Astrocyte of the spinal cord (primary cell): ENCODE measurements at places on chromosomes 6 and 20.
A peak's percentile ranks its signal among the peaks of the same experiment; 100 is the strongest.

DNA sequence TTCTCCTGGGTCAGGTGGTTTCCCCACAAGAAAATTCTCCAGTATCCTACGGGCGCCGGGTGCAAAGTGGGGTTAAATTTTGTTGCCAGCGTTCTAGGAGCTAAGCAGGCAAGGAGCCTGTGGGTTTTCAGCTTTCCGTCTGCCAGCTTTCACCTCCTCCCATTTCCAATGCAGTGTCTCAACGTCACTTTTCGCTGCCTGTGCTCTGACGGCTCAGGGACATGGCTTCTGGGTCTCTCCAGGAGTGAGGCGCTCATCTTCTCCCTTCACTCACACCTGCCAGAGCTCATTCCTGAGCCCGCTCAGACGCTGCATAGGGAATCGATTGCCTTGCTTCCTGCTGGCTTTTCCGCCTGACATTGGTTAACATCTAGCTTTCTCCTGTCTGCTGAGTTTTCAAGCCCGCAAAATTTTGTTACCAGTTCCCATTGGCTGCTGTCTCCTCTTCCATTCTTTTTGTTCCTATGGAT, 7.3 kb upstream of the NAA20 start:
- DNase-seq, result no peak

DNA sequence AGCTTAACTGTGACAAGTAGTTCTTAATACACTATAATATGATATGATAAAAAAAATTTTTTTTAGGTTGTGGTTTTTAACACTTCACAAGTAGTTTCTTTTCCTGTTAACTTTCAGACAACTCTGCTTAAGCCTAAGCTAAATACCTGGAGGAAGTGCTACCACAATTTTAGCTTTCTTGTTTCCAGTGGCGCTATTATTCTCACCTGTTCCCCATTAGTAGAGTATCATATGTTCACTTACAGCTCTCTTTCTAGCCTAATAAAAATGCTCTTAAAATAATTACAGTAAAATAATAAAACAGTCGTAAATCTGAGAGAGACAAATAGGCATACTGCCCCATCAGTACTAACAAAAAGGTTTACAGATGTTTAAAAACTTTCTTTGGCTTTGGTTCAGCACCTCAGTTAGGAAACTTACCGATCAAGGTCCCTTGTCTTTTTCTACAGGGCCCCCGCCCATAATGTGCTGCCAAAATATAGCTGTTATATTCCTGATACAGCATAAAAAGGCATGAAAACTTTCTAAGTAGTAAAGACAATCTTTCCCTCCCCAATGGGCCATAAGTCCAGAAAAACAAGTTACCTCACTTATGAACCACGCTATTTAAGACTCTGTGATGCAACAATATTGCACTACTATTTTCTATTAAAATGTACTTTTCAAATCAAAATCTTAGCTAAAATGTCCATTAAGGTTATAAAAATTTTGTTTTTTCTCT, 57.9 kb downstream of the SESN1 start:
- no peak for DNase-seq

DNA sequence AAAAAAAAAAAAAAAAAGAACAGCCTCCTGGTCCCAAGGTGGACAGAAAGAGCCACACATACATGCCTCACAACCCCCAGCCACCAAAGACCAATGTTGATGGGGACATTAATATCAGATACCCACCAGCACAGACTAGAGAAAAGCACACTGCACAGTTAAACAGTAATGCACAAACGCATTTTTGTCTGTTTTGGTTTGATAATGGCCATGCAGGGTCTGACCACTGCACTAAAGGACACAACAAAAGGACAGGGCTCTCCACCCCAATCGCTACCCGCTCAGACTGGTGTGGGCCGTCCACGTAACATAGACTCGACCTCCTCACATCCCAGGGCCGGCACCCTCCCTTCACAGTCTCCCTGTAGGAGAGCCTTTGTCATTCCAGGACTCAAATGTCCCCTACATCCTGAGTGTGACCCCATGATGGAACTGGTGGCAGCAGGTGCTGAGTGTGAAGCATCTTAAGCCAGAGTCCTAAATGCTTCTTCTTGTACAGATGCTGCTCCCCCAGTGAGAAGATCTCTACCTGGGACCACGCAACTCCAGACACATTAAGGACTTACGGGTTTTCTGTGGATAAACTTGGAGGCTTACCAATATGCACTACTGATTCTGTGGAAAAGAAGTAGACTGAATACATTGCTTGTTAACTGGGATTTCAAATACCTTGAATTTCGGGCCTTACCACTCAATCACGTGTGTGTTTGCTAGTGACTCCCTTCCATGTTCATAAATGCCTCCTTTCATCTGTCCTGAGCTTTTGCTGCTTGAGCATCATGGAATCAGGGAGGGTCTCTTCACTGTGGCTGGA, 28.0 kb downstream of the RRBP1 start:
- no peak for DNase-seq

DNA sequence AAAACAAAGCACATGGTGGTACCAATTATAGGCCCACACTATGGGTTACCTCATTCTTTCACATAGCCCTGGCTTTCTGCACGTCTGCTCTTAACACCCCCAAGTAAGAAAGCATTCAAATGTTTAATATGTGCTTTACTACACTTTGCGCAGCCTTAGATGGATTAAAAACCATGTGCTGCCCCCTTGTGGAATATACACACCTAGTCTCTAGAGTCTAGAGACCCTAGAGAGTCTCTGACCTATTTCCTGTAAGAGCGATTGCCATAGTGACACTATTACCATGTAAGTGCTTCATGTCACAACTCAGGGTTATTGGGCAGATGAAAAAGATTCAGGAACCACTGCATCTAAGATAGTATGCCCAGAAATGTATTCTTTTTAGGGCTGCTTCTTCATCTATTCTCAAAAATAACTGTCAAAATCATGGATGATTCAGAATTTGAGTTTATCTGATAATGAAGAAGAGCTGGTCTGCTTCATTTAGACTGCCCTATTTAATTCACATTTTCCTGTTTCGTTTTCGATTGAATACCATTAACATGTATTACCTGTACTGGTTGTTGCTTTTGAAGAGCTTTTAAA, 186.3 kb downstream of the ADGB start:
- peak; percentile 37 for DNase-seq

- DNase-seq, result no peak
Observed at GRCh38 chr20:53328961-53329360, 264.7 kb downstream of the ZNF217 start.

DNA sequence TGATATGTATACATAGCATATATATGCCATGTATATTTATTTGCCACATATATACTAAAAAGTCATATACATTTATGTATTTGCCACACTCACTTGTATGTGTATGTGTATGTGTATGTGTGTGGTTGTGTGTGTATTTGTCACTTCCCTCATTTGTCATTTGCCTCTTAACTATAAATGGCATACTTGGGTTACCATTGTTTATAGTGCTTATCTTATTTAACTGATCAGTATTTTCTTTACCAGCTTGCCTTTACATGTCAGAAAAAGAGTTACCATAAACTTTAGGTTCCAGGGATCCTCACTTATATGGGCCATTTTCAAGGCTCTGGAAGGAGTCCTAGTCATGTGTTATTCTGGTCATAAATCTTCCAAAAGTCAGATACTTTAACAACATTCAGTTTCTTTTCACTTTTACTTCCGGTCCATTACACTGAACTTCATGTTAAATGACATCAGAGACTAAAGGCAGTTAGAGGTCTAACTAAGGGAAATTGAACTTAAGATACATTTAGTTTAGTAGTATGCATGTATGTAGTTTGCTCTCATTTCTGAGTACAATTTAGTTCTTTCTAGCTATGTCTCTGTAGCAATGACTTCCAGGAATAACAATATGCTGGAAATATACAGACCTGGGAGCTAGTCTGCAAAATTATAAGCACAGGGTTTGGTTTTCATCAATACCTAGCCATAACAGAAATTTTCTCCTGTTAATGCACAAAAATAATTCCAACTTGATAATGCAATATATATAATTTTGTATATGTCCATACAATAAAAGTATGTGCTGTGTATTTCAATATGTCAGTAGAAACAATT, 33.7 kb upstream of the HIVEP1 start:
- DNase-seq, result no peak

DNA sequence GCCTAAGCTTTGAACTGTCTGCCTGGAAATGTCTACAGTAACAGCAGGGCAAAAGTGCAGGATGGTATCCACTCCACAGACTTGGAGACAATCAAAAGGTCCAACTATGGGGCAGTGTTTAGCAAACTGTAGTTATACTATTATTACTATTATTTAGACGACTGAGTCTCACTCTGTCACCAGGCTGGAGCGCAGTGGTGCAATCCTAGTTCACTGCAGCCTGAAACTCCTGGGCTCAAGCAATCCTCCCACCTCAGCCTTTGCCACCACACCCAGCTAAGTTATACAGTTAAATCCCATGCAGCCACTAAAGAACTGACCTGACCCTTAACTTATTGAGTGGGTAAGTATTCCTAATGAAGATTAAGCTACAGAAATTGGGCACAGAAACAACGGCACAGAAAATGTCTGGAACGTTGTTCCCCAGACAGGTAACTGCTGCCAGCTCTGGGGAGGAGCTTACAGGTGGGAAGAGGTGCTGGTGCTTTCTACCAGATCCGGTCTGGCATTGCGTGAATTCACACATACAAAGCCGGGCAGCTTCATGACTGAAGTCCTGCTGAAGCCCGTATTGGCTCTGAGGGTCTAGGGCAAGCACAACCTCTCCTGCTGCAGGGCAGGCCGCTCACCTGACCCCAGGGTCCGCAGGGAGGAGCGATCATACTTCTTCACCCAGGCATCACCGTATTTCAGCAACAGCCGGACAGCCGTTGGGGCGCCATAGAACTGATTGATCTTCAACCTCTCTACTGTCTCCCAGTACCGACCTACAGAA, 27.0 kb upstream of the APMAP start:
- DNase-seq, result no peak

GRCh38 chr6:16206595-16207037, 31.8 kb upstream of the GMPR start:
- DNase-seq, result peak; percentile 91

DNA sequence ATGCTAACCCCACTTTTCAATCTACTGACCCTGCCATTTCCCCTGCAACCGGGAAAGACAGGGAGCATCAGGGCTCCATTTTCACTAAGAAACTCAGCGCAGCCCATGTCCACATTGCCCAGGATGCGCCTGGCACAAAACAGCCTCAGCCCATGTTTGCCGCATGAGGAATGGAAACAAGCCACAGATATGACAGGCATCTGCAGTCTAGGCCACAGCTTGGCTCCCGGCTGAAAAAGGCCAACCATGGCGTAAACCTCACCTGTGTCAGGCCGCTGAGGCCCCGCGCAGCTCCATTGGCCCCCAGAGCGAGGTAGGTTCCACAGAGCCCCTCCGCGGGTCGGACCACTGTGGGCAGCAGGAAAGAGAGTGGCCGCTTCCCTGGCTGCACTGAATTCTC, 21.7 kb downstream of the GGT7 start:
- no peak for DNase-seq

DNA sequence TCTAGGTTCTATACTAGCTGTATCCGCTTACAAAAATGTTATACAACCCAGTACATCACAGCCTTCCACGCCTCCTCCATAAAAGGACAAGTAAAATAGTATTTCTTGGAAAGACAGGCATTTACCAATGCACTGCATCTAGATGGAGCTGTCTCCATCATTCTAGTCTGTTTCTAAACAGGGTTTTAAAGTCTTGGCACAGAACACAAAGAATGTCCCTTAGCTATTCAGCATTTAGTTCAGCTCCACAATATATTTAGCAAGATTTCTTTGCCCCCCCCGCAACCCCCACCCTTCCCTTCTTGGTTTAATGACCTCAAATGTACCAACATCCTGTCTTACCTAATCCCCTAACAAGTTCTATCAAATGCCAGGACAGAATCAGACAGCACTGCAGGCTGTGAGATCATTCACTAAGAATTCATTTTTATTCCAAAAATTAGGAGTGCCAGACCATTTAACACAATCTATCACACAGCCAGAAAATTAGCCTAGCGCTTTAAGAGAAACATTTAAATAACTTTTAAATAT, 198.6 kb downstream of the BACH2 start:
- peak; percentile 96 for DNase-seq

DNA sequence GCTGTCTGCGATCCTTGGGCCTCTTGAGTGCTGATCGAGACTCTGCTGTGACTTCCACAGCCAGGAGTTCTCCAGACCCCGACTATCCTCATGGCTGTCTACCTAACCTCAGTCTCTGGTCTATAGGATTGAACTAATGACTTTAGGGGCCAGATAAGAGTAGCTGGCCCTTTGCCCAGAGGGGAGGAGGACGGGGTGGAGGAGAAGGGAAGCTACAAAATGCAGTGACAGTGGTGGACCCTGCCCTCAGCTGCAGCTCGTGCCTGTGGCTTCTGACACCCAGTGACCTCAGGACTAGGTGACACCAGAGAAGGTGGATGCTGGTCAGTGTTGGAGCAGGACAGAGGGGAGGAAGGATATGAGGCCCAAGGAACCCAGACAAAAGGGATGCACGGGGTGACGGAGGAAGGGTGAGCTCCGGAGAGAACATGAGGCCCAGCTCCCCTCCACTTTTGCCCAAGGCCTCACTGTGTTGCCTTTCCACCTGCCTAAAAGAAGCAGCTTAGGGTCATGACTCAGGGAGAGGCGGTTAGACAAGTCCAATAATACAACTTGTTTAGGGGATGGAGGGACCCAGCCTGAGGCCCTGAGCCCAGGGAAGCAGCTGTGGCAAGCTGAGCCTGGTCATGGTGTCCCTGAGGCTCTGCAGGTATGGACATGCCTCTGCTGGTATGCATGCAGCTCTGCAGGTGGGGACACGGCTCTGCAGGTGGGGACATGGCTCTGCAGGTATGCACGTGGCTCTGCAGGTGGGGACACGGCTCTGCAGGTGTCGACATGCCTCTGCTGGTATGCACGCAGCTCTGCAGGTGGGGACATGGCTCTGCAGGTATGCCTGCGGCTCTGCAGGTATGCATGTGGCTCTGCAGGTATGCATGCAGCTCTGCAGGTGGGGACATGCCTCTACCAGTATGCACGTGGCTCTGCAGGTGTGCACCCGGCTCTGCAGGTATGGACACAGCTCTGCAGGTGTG, 67.7 kb downstream of the SYNJ2 start:
- DNase-seq, result no peak

DNA sequence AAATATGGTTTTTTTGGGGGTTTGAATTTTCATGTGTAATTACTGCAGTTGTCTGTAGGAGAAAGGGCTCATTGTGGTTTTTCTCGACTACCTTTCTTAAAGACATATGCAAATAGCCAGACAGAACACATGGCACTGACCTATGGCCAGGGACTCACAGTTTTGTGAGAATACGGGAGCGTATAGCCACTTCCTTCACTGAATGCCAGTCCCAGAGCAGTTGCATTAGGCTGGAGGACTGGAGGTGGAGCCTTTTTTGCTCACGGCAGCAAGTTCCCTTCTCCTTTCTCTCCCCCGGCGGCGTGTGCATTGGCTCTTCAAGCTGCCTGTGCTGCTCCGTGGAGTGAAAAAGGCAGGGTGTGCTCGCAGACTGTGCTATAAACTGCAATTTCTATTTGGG, 114.9 kb downstream of the AKAP7 start:
- DNase-seq, result peak; percentile 65

DNA sequence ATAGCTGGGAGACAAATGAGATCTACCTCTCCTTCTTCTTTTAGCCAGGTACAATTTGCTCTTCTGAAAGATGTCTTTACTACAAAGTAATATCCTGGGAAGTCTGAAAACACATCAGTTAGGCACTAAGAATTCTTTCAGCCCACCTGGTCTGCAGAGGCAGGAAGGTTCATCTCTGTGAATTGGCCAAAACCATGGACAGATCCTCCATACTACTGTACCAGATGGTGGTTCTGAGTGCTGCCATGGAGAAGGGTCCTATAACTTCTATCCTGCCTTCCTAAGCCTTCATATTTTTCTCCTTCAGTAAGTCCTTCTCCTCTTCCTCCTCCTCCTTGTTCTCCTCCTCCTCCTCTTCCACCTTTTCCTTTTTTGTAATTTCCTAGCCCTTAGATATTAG, 11.7 kb upstream of the PCSK2 start:
- DNase-seq, result no peak

GRCh38 chr6:149132336-149132735, 185.2 kb upstream of the TAB2 start:
- no peak for DNase-seq
